ENCODE measurements at places on chromosomes 5 and 9. TPM values are rescaled to one million over a fixed set of nuclear protein-coding genes. Genes with fewer than 3 reads are reported as not detected.

The FOXI1 gene
- total RNA-seq, result not detected

The NSG2 gene
- total RNA-seq, result not detected

The NUTM2G gene
- total RNA-seq, result not detected

The IL6ST gene
- 305 TPM for total RNA-seq

The TAS2R1 gene
- not detected for total RNA-seq

The CCL27 gene
- total RNA-seq, result not detected

The SV2C gene
- under 0.01 TPM for total RNA-seq

The SPEF2 gene
- total RNA-seq, result 3.3 TPM

- peak; percentile 24 for DNase-seq
Observed at GRCh38 chr9:133224762-133225161, 15.7 kb upstream of the OBP2B start.

GRCh38 chr9:109323771-109324170, 2.9 kb upstream of the EPB41L4B start:
- DNase-seq, result no peak

DNA sequence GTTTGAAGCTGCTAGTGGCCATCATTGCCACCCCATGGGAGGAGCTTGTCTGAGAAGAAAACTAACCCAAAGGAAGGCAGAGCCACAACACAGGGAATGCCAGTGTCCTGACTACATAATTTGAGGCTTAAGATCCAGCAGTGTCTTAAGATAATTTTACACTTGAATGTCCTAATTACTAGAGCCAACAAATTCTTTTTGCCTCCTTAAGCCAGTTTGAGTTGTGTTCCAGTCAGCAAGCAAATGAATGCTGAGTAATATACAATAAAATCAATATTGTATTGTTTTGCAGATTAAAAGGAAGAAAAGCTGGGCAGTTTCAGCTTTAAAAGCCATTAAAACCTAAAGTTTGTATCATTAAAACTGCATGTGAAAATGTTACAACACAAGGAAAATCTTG, 13.9 kb downstream of the HTR4 start:
- DNase-seq, result no peak

- no peak for DNase-seq
Observed at GRCh38 chr5:161271816-161272215, 274.7 kb downstream of the GABRB2 start.

DNA sequence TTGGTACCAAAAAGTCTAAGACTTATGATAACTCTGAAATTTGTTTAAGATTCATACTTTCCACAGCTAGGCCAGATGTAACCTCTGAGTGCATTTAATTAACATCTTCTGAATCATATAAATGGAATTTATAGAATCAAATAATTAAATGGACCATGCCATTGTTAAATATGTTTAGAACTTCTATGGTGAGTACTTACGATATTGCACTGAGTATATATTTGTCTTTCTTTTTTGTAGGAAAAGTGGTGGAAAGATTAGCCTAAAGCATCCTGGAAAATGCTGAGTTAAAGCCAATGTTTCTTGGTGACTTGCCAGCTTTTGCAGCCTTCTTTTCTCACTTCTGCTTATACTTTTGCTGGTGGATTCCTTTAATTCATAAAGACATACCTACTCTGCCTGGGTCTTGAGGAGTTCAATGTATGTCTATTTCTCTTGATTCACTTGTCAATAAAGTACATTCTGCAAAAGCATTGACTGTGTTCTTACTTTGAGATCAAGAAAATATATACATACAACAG, 11.9 kb downstream of the SPINK6 start:
- no peak for DNase-seq

GRCh38 chr5:101643794-101644193, 652.3 kb downstream of the SLCO4C1 start:
- DNase-seq, result no peak

DNA sequence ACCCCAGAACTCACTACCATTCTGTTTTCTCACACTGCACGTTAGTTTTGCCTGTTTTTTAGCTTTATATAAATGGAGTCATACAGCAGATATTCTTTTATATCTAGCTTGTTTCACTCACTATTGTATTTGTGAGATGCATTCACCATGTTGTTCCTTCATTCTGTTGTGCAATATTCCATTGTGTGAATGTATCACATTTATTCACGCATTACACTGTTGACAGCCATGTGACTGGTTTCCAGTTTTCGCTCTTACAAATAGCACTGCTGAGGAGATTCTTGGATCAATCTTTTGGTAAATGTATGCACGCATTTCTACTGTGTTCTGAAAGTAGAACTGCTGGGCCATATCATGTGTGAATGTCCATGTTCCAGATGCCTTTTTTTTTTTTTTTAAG, 6.4 kb upstream of the SNX30 start:
- no peak for DNase-seq

- no peak for DNase-seq
Observed at GRCh38 chr9:137506702-137507171, 43.5 kb downstream of the PNPLA7 start.

GRCh38 chr5:143198332-143198731, 205.2 kb downstream of the NR3C1 start:
- no peak for DNase-seq

- DNase-seq, result no peak
Observed at GRCh38 chr9:94150890-94151650, 66.8 kb downstream of the PTPDC1 start.

DNA sequence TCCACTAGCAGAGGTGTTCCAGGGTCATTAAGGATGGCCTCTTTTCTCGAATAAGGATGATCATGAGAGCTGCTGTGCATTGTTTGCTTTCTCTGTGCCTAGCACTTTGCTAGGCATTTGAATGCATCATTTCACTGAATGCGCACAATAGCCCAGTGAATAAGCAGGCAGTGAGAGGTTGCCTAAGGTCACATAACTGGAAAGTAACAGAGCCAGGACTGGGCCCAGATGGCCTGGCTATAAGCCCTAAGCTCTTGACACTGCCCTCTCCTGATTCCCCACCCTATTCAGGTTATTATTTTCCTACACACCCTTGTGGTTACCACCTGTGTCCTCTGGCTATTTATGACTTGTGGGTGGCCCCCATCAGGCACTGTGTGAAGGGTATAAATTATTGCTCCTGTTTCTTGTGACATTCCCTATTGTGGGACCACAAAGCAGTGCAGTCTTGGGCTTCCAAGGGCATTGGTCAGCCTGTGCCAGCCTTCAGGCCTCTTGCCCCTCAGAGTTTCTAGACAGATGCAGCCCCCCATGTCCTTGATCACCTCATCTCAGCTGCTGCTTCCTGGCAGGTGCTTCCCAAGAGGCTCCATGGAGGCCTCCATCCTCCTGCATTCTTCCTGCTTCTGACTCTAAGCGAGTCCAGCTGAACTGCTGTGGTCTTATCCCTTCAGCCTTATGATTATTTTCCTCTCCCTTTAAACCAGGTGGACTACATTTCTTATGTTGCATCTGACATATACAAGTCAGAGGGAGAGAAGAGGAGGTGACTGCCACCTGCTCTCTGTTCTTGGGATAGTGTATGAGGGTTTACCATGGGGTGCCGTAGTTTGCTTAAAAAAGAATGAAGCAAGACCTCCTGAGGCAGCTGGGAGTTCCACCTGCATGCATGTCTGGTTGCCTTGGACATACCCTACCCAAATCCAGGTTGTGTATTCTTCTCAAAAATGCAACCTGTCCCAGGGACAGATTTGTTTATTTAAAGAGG, 47.6 kb downstream of the ANGPTL2 start:
- DNase-seq, result no peak

DNA sequence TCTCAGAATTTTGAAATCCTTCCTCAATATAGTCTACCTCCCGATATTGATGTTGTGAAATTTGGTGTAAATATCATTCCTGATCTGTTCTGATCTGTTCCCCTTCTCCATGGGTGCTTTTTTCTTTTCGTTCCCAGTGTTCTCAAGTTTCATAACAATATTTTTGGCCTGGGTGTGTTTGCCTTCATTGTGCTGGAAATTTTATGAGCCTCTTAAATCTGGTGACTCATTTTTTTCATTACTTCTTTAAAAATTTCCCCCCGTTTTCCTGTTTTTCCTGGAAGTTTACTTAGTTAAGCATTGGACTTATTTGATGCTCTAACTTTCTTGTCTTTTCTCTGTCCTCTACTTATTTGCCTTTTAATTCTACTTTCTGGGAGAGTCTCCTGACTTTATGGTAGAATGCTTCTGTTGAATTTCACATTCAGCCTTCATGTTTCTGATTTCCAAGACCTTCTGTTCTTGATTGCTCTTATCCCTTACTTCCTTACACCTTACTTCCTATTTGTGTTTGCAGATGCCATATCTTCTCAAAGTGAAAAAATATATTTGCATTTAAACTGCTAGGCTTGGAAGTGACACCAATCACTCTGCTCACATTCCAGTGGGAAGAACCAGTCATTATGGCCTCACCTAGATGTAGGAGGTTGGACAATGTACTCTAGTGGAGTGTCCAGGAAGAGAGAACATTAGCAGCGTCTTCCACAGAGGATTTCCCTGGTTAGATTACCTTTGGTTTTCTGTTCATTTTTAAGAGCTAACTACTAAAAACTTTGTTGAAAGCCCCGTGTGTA, 441.9 kb downstream of the ARHGEF28 start:
- no peak for DNase-seq

- DNase-seq, result no peak
Observed at GRCh38 chr5:89418407-89419085, 535.6 kb upstream of the MEF2C start.

DNA sequence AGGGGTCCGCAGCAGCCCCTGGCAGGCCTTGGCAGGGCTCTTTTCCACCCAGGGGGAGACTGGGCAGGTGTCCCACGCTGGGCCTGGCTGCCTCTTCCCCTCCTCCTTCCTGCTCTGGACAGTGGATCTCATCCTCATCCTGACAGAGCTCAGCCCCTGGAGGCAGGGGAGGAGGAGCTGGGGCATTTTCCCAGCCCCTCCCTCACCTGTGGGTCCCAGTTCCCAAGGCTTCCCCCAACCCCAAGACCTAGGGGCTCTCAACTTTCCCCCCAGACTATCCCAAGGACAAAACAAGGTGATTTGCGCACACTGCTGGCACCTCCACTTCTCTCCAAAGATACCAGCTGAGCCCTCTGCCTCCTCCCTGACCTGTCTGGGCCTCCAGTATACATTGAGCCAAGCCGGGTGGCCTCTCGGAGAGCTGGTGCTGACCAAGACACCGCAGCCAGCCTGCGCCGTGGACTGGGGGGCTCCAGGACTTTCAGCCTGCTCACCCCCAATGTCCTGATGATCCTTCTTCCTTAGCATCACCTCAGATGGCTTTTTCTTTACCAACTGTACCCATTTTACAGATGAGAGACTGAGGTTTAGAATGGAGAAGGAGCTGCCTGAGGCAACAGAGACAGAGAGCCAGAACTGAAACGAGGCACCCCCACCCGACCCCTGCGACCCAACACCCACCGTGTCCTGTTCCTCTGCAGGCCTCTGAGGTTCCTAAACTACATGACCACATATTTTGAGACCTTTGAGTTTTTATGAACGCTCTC, 126.6 kb downstream of the BARX1 start:
- DNase-seq, result no peak

- DNase-seq, result no peak
Observed at GRCh38 chr9:89413963-89414638, 83.8 kb downstream of the SEMA4D start.

DNA sequence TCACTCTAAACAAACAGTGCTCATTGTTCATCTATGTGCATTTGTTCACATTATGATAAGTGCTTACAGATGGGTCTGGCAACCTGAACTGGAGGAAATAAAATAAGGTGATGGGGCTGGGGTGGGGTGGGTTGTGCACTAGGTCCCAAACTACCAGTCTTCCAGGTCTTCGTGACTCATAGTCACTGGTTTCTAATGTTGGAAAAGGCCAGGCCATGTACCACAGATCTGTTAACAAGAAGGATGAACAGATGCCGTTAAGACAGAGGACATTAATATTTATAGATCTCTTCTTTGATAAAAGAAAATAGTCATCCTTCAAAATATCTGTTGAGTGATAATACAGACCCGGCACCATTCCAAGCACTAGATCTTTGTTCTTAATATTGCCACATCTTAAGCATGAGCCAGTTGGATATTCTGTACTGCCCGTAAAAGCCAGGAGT, 71.4 kb upstream of the STARD4 start:
- no peak for DNase-seq

DNA sequence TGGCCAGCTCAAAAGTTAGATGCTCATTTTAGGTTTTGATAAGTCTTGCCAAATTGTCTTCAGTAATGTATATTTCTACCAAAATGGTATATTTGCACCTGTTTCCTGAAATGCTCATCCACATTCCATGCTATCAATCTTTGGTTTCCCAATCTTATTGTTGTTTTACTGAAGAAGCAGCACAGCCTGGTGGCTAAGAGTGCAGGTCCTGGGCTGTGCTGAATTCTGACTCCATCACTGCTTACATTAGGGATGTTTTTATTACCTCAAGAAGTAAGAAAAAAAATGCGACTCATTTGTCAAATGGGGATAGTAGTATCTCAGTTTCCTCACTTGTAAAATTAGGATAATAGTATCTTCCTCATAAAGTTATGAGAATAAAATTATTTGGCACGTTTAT, 13.6 kb upstream of the S100Z start:
- no peak for DNase-seq

DNA sequence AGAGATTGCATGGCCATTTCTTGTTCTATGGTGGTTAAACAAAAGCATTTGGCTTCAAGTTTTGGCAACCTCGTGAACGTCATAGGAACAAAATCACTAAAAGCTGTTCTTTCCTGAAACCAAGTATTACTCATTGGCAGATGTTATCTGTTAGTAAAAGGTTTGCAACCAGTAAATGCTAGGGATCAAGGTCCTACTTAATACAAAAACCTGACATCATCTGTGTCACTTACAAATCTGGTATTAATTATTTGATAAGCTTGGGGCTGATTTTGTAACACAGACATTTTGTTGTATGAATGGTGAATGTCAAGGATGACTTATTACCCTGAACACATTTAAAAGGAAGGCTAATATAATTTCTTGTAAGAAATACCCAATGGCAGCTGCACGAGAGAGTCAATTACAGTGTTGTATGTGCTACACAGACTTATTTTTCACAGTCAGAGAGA, 486.4 kb upstream of the ZNF608 start:
- no peak for DNase-seq

DNA sequence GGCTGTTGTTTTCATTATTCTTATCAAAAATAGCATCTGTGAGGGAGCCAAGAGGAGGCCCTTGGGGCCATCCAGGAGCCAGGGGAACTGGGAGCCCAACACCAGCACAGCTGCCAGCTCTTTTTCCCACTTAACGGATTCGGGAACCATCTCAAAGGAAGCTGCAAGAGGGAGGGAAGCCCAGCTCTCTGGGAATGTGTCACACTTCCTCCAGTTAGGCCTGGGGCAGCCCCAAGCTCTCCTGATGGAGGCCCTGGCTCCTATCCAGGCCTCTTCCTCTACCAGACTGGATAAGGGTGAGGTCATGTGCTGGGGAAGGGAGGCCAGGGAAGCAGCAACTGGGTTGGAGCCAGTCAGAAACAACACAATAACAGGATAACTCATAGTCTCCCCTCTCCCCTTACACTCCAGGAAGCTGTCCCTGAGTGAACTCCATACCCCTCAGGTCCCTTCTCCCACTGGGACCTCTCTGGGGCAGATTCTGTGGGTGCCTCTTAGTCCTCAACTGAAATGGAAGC, 12.7 kb downstream of the CSF2 start:
- DNase-seq, result peak; percentile 79

- DNase-seq, result no peak
Observed at GRCh38 chr9:129201289-129201688, 23.2 kb upstream of the IER5L start.

GRCh38 chr9:34197756-34198711, 19.2 kb downstream of the UBAP1 start:
- no peak for DNase-seq
